MM.1S (cell line): ENCODE measurements at places on chromosomes 2 and 18.

DNA sequence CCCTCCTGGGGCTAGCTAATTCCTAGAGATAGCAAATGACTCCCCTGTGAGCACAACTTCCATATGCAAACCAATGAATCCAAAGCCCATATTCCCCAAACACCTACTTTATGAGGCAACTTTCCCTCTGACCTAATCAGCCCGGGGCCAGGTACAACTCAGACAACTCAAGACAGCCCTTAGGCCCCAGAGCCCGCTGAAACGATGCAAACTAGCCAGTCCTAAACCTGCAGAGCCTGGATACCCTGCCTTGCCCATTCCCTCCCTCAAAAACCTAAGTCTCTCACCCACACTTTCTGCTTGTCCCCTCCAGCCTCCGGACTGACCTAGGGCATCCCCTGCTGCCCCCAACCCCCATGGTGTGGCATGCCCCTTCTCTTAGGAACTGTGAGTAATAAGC, 142.8 kb downstream of the ACTR3 start:
- no peak for DNase-seq

DNA sequence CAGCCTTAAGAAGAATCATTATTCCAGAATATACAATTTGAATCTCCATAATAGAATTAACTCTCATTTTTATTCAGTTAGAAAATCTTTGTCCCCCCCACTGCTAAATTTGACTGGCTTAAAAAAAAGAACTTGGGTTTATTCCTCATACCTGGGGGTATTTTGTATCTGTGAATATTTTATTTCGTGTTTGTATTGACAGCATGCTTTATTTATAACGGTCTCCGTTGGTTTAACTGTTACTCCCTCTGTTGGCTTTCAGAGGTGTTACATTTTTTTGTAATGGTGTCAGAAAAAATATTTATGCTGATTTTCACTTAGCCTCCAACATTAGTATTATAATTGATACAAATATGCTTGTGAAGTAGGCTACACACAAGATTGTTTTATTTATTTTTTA, 109.1 kb downstream of the HAUS1 start:
- DNase-seq: peak; percentile 29

DNA sequence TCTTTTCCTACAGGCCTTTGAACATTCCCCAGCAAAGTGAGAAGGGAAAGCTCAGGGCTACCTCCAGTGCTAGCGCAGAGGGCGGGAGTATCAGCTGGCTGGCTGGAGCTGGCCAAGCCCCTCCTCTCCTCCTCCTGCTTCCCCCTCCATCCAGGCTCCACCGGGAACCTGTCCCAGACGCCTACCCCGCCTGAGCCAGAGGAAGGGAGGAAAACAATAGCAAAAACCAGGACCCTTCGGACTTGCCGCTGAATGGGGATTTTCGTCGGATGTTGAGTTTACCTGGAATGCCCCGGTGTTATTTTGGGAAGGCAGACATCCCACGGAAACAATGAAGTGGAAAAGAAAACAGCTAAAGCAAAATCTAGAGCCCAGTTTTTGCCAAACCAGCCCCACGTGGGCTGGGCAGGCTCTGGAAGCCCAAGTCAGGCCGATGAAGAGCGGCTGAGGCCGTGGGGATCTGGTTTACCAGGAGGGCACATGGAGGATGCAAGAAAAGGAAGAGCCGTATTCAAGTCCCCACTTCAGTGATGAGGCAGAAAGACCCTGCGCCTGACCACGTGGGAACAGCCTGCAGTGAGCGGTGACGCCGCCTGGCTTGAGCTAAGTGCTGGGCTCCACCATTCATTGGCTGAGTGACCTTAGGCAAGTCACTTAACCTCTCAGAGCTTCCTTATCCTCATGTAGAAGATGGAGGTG, 100.4 kb upstream of the LCLAT1 start:
- no peak for DNase-seq

GRCh38 chr18:60469387-60470100, 97.0 kb upstream of the MC4R start:
- DNase-seq: peak; percentile 38

DNA sequence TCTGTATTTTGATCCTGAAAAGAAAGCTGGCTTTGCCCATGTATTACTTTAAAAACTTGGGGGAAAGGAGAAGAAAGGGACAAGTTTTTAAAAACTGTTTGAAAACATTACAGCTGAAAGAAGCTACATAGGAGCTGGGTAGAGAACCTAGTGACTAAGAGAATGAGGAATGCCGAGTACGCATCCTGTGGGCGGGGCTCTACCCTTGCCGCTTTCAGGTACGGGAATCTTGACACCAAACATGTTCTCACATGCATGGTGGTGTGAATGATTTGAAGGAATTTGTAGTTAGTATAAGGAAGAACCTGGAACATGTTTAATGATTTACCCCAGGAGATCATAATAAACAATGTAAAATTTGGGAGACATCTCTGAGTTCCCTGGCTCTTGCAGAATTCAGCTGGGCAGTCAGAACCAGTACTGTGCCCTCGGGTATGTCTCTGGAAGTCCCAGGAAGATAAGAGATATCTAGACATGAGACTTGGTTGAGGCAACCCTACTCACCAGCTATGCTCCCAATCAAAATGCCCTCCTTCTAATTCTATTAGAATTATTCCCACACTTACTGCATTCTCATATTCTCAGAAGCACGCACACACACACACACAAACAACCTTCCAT, 16.5 kb upstream of the TGFA start:
- no peak for DNase-seq

DNA sequence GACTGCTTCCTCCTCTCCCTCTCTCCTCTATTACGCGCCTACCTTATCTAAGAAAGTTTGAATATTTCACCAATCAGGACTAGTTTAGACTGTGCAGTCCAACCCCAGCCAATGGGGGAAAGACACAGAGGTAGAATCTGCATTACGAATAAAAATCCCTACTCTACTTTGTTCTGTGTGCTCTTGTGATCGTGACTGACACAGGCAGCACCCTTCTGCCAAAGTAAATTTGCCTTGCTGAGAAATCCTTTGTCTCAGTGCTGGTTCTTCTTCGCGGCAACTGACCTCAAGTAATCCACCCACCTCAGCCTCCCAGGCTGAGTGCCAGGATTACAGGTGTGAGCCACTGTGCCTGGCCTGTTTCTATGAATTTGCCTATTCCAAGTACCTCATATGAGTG, 8.6 kb upstream of the CDCA7 start:
- no peak for DNase-seq

- no peak for DNase-seq
Observed at GRCh38 chr18:32177530-32177929, 12.3 kb upstream of the MEP1B start.

- DNase-seq: no peak
Observed at GRCh38 chr2:23622966-23623675, 238.1 kb downstream of the KLHL29 start.

DNA sequence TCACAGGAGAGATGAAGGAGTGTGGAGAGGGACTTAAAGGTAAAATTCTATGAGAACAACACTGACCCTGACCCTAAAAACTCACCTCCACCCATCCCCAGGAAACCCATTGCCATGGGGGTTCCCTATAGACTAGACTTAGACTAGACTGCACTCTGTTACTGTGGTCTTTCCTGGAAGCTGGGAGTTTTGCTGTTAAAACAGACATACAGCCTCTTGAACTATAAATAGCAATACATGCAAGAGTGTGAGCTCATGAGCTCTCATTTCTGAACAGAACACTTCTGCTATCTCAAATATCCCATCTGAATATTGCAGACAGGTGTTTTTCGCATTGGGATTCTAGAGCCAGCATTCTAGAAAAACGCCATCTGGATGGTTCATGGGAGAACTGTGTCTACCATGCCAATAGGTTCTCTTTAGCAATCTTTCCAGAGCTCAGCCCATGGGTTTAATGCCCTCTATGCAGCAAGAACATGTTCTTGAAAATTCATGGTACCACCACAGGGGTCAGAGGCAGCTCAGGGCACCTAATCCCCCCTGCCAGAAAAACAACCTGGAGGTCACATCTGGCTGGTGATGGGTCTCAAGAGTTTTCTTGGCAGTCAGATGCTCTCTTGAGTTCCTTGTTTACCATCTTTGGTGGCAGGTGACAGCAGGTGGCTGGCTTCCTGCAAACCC, 51.9 kb downstream of the SLC14A2 start:
- DNase-seq: peak; percentile 43

GRCh38 chr18:80175451-80176204, 66.6 kb downstream of the ADNP2 start:
- no peak for DNase-seq

DNA sequence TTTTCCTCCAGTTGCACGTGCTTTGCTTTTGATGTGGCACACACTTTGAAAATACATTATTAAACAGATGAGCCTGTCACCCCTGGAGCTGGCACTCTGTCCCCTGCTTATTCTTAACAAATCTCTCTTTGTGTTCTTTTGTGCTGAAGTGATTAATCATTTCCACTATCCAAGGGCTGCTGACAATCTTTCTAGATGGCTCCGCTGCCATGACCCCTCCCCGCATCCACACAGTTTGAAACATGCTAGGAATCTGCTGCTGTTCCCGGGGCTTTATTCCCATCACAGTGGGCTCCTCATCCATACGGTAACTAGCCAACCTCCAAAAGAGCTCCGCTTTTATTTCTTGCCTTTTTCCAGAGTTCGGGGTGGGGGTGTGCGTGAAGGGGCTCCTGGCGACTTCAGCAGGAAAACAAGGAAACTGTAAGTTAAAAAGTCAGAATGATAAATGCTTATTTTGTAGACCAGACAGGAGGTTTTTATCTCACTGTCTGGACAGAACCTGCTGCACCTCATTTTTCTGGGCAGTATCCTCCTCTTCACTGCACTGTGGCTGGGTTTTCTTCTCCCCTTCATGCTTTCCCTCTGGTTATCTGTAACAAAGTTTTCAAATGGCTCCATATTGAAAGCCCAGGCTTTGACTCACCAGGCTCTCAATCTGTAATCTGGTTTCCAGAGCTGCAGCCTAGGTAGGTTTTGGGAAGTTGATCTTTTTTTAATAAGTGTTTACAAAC, 319.7 kb downstream of the AFF3 start:
- DNase-seq: no peak

DNA sequence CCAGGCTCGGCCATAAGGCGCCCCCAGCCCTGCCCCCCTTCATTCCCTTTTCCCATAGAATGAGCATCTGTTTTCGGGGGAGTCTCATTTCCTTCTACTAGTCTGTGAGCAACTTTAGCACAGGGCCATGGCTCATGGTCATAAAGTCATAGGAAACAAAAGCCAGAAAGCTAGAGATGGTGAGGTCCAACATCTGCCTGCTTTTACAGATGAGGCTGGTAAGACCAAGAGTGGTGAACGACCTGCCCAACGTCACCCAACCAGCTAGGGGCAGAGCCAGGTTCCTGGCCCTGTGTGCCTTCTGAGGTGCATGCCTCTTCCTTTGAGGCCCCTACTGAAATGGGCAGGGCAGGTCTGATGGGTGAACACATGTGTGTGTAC, 212.7 kb downstream of the DYSF start:
- no peak for DNase-seq

DNA sequence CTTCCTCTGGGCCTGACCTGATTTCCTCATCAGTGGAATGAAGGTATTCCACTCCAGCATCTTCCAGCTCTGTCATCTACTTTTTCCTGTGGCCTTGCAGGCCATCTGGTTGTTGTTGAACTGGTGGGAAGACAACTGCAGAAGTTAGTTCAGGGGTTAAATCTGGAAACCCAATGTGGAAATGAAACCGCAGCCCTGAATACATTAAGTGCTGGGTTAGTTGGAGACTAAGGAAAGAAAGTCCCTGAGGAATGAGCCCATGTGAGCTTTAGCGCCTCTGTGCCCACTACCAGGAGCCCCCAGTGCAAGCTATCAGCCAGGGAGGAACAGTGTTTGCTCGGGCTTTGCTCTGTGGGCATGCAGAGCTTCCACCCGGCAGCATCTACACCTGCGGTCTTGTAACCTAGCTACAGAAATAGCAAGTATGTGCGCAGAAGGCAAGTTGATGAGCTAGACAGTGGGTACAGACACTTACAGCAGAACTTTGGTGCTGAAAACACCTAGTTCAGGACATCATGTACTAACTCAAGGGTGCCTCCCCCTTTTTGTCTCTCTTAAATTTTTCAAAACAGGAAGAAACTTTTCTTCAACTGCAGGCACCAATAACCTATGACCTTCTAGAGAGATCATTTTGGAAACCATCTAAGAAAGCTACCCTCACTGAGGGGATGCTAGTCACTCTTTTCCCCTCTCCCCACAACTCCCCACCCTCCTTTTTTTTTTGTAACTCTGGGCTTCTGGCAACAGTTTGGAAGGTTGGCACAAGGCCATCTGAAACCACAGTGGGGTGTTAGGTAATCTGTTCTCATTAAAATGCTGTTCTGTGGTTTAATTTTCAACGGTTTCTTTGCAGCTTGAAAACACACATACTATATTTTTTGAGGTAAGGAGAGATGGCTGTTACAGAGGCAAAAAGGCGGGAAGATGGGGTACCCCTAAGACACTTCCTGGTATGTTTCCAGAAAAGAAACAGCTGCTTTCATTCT, 18.3 kb upstream of the CXCR4 start:
- DNase-seq: peak; percentile 94

DNA sequence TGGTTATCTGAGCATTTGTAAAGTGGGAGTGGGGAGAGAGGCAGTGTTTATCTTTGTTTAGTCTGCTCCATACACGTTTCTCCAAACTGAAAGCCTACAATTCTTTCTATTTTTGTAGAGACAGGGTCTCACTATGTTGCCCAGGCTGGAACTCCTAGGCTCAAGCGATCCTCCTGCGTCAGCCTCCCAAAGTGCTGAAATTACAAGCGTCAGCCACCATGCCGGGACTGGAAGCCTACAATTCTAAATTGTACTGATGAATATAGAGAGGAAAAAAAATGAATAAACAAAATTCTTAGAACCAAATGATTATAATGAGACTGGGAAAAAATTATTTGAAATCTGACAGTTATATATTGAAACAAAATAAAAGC, 1.4 kb upstream of the ZFAND2B start:
- no peak for DNase-seq

- DNase-seq: no peak
Observed at GRCh38 chr2:175807031-175807873, 194.8 kb downstream of the LNPK start.

DNA sequence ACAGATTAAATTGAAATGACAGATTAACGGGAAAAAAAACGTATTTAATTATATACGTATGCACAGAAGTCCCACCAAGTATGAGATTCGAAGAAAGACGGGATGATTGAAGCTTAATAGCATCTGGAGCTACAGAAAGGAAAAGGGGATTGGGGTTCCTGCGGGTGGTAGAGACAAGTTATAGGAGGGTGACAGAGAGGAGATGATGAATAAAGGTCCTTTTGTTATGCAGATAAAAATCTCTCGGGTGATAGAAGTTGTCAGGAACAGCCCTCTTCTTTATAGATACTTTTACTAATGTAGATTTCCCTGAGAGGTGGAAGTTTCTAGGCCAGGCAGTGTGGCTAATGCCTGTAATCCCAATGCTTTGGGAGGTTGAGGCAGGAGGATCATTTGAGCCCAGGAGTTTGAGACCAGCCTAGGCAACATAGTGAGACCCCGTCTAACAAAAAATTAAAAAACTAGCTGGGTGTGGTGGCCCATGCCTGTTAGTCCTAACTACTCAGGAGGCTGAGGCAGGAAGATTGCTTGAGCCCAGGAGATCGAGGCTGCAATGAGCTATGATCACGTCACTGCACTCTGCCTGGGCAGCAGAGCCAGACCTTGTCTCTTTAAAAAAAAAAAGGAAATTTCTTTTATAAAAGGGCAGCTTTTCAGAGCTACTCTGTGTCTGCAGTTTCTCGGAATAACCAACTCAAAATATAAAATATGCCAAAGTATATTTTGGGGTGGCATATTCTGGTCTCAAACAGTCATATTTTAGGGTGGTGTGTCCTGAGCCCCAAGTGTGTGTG, 113.0 kb downstream of the STPG4 start:
- DNase-seq: no peak

- DNase-seq: no peak
Observed at GRCh38 chr2:155692856-155693255, 639.7 kb downstream of the NR4A2 start.

GRCh38 chr2:241298673-241299072, 16.8 kb downstream of the HDLBP start:
- no peak for DNase-seq

GRCh38 chr18:68667121-68667520, 47.8 kb downstream of the TMX3 start:
- no peak for DNase-seq
